ENCODE measurements at places on chromosomes 16 and 17.

GRCh38 chr17:64171041-64171440 is 41.1 kb upstream of the ERN1 start:
- no peak for DNase-seq

DNA sequence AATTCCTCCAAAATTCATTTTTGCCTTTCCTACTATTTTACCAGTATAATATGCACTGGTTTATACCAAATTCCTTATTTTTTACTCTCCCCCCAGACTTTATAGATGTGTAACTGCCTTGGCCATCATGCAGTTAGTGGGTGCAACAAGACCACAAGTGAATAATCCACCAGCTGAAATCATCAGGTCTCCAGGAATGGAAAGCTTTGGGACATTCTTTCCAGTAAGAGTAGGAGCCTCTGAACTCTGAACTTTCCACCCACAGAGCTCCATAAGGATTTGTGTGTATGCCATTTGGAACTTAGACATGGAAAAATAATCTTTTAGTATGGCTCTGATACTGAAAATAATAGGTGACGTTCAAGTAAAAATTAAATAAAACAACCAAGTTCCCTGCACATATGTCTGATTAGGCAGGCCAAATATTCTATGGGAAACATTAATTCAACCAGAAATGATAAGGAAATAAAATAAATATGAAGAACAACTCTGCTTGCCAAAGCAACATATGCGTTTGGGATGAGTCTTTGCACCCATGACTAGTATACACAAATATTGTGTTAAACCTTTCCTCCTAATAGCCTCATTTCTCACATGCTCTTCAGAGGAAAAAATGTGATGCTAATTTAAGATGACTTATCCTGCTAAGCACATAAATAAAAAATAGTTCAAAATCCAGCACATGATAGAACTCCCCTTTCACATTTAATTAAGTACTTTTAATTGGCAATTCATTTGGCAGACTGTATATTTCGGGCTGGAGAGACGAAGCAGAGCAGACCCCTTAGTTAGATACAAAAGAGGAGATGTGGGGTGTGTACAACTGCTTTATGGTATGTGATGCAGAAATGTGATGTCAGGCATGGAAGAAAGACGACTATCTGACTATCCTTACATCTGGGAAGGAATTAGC is 11.6 kb upstream of the LYRM9 start:
- no peak for DNase-seq

DNA sequence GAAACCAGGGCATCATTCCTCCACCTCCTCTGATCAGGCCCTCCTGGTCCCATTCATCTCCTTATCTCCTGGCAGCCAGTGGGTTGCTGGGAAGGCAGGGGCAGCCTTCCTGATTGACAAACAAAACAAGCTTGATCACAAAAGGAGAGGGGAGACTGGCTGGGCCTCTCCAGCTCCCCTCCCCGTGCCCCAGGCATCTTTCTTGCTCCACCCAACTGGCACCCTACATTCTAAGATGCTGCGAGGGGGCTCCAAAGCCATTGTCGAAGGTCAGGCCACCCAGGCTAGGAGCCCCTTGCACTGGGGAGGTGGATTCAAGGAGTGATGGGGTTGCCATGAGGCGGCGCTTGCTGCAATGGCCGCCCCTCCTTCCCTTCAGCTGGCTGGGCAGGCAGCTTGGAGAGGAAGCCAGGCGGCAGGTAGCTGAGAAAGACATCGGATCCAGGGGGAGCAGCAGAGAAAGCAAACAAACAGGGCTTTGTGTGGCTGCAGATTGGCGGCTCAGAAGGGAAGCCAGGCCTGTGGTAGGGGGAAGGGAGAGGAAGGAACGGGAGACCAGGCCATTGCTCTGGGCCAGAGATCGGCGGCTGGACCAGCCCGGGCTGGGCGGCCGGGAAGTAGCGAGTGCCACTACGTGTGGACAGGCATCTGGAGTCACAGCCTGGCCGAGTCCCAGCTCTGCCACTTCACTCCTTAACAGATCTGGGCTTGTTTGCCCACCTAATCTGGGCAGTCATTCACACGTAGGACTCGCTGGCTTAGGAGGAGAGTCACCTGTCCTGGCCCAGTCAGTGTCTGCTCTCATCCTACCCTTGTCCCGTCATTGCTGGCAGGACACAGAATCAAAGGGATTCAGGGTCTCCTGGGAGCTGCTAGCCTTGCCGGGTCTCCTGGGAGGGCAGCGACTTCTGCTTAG is 12.3 kb downstream of the RAI1 start:
- peak; percentile 88 for DNase-seq

- DNase-seq, result no peak
Measured at GRCh38 chr16:24900230-24900629, 54.5 kb downstream of the SLC5A11 start.

DNA sequence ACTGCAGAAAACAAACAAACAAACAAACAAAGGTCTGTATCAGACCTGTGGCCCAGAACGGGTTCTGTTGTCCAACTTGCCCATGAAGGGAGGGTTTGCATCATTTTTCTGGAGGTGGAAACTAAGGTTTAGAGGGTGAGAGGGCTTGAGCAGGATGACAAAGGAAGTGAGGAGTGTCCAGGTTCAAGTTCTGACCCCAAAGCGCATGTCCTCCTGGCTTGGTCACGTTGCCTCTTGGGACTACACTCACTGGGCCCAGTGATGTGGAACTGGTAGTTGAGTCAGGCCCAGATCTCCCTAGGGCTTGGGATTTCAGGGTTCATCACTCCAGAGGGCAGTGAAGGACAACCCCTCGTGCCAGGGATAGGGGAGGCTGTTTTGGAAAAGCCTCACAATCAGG is 1.8 kb downstream of the SREBF1 start:
- DNase-seq, result no peak

- DNase-seq, result no peak
Measured at GRCh38 chr16:69513180-69513966, 52.4 kb upstream of the NFAT5 start.

- no peak for DNase-seq
Measured at GRCh38 chr17:68152161-68152571, 95.7 kb upstream of the AMZ2 start.

DNA sequence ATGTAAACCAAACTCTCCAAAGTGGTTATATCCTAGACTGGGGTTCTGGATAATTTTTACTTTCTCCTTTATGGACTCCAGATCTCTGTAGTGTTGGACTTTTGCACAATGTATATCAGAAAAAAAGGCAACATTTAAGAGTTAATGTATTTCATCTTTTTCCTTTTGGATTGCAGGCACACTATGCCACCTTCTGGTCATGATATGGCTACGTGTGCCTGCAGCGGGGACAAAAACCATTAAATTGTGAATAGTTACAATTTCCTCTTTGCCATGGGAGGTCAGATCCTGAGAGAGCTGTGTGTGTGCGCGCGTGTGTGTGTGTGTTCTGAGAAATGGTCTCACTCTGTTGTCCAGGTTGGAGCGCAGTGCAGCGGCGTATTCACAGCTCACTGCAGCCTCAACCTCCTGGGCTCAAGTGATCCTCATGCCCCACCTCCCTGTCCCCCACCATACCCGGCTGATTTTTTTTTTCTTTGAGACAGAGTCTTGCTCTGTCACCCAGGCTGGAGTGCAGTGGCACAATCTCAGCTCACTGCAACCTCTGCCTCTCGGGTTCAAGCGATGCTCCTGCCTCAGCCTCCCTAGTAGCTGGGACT is 4.3 kb upstream of the SGF29 start:
- DNase-seq, result peak; percentile 45

GRCh38 chr17:12979826-12980500 is 37.9 kb downstream of the ELAC2 start:
- no peak for DNase-seq

- no peak for DNase-seq
Measured at GRCh38 chr17:10067446-10068143, 130.8 kb downstream of the GAS7 start.

DNA sequence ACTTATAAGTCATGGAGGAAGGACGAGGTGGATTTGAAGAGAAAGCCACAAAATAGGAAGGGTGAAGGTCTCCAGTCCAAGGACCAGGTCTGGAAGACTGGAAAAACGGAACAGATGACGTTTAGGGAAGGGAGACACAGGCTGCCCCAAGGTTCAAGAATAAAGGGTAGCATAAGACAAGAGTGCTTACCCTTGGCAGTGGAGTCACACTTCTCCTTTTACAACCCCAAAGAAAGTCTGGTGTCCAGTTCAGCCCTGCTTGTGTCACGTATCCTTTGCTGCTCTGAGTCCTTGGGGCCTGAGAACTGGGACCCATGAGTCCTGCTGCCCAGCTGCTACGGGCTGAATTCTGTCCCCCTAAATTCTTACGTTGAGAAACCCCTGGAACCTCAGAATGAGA is 13.0 kb upstream of the GGA2 start:
- no peak for DNase-seq
